Activated CD4-positive, alpha-beta T cell treated with anti-CD3 and anti-CD28 coated beads for 4 hours (primary cell): ENCODE measurements at places on chromosomes 2 and 18.

DNA sequence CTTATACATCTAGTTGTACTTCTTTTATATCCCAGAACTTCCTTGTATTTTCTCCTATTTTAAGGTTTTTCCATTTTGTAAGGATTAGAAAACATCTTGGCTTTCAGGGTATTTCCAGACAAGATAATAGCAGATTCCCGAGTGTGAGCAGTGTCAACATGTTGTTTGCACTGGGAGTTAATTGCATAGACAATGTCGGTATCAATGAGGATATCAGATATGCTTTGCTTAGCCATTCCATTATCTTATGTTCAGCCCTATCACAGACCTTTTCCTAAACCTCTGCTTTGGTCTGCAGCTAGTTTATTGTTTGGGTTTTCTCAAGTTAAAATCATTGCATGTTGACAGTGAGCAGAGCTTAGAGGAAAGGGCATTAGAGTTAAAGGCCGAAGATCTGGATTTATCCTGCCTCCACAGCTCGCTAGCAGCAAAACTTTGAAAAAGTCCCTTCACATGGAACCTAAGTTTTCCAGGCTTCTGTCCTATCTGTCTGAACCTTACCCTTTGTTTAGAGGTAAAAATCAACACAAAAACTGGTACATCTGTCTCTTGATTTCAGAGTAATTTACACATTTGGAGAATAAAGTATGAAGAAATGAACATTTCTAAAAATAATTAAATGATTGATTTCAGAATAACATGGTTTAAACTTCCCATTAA lies 355.4 kb downstream of the KIAA1328 start:
- no peak for DNase-seq

DNA sequence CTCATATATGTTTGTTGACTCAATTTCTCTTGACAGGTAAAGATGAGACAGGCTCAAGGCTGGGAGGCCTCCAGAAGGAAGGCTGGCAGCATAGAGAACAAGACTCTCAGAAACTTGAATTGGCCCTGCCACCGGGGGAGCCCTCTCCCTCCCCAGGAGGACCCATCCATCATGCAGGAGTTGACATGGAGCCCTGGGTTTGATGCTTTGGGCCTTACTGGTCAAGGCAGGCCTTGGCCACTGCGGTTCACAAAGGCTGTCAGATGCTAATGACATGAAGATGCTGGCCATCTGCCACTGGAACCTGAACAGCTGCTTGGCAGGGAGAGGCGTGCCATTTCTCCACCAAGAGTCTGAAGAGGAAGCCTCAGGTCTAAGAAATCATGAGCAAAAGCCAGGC lies 193.6 kb downstream of the MTCL1 start:
- DNase-seq, result no peak

DNA sequence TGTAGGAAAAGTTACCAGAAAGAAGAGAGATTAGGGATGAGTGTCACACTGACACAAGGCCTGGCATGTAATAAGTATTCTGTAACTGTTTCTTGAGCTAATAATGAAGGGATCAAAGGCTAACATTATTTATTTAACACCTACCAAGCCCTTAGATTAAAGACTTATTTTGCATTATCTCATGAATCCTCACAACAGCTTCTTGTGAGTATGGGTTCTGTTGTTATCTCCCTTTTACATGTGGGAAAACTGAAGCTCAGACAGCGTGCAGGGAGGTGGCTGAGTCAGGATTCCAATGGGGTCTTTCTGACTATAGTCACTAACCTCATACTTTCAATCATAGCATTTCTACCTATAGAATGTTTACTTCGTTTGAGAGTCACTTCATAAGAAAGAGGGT lies 79.0 kb upstream of the PROKR1 start:
- DNase-seq, result no peak

GRCh38 chr2:100113990-100114433 lies 28.4 kb downstream of the AFF3 start:
- DNase-seq, result no peak

DNA sequence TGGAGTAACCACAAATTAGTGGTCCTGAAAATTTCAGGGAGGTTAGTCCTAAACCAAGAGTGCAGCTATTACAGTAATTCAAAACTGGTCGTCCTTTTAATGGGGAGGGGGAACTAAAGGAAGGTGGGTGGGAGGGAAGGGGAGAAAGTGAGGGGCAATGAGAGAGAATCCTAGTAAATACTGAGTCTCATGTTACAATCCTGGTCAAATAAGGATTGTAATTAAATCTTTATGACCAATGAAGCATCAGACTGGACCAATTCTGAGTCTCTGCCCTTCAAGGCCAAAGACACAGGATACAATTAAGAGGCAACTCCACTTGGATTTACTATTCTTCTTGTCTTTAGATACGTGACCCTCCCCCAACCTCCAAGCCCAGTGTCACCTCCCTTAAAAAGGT lies 262.9 kb downstream of the BCL11A start:
- no peak for DNase-seq

GRCh38 chr2:199749571-199749970 lies 101.4 kb downstream of the FTCDNL1 start:
- DNase-seq, result no peak

DNA sequence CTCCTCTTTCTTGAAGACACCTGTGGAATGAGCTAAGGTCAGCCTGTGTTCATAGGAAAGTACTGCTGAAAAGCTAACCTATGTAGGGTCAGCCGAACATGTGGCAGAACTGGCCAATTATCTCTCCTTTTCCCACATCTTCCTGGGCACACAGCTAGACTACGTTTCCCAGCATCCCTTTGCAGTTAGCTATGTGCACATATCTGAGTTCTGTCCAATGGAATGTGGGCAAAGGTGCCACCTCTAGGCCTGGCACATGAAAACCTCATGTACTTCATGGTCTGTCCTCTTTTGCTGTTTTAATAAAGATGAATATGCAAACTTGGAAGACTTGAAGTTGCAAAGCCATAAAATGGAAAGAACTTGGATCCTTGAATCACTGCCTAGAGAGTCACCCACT lies 352.6 kb downstream of the TNS1 start:
- DNase-seq, result no peak

DNA sequence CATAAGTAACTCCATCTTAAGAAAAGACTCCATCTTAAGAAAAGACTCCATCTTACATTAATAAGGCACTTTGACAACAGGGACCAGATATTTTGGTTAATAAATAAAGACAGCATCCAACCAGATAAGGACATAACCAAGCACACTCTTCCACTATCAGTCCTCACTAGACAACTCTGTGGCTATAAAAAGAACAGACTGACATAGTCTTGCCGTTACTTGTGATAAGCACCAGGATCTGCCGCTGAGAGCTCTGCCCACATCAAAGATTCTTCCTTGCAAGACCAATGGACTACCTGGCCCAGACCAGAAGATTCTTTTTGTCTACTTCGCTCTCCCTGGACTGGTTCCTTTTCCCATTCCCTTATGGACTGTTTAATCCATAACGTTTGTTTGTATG lies 667.4 kb downstream of the NYAP2 start:
- DNase-seq, result no peak

GRCh38 chr2:164764996-164765395 lies 76.6 kb downstream of the COBLL1 start:
- DNase-seq, result no peak

- DNase-seq, result no peak
Measured at GRCh38 chr2:240146141-240146561, 5.7 kb upstream of the OTOS start.

- DNase-seq, result no peak
Measured at GRCh38 chr2:110707386-110707965, 24.9 kb upstream of the ACOXL start.

GRCh38 chr2:104734937-104735586 lies 118.9 kb upstream of the POU3F3 start:
- DNase-seq, result no peak

DNA sequence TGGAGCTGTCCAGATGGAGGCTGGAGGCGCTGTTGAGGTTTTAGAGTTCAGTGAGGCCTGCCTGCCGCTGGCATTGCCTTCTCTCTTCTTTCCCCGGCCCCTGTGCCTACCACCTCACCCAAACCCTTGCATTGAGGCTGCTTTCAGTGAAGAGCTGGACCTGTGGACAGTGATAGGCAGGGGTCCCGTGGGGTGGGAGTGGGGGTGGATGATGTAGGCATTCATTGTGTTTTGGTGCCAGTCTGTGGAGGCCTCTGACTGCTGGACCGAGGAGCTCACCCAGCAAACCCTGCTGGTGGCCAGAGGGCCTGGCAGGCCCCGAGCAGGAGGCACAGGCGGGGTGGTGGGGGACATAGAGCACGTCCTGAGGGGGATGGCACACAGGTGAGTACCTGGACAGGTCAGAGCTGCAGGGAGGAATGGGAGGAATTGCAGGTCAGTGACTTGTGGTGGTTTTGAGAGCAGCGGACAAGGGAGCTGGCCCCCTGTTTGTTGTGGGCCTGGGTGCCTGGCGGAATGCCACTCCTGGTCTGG lies 35.6 kb downstream of the NGEF start:
- no peak for DNase-seq

GRCh38 chr2:46481198-46482193 lies 2.1 kb downstream of the TMEM247 start:
- DNase-seq, result no peak

DNA sequence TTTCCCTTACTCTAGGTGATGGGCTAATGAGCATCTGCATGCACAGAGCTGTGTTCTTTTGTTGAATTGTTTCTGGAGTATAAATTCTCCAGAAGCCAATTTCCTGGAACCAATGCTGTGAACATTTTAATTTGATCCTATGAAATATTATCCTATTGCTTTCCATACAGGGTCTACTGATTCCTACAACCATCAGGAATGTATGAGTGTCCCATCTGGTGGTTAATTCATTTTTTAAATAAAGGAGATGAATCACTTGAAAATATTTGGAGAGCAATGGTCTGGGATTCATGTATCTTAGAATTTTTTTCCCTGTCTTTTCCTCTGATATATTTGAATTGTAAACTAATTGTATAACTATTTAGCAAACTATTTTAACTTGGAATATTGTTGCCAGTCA lies 14.0 kb downstream of the KIF5C start:
- no peak for DNase-seq

DNA sequence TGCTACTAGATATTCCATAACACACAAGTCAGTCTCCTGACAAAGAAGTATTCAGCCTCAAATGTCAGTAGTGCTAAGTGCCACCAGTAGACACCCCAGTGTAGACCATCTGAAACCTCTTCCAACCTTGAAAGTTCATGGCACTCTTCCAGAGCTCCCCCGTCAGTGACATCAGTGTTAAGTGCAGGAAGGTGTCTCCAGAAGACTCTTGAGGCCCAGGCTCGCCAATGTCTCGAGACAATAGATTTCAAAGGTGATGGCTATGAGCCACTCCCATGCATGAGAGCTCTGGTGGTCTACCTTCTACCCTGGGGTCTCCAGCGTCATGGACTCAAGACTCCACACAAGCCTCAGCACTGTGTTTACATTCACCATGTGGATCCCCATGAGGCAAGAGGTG lies 183.8 kb downstream of the SMAD2 start:
- DNase-seq, result no peak

DNA sequence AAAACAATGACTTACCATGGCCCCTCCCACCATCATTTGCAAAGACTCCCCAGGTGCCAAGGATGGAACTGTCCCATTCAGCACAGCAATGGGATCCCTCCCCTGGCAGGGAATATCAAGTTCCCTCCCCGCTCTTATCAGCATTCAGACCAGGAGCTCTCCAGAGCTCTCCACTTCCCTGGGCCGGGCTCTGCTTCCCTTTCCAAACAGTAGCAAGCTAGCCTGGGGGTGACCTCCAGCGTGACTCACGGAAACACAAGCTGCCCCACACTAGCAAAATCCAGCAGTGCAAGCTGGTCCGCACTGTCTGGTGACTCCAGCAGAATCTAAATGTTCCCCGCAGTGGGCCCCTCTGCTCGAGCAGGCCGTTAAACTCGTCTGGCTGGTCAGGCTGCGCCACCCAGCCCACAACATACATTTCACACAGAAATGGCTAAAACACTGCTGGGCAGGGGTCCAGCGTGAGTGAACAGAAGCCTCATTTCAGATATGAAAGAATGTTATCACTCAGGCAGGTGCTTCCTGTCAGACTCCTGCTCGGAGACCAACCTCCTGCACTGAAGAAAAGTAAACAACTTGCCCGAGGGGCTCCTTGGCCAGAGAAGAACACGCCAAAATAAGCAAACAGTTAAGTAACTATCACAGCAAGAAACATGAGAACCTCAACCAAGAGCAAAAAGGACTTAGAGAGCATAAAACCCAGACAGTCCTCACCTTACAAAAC lies 33.9 kb downstream of the STAT1 start:
- DNase-seq, result no peak

DNA sequence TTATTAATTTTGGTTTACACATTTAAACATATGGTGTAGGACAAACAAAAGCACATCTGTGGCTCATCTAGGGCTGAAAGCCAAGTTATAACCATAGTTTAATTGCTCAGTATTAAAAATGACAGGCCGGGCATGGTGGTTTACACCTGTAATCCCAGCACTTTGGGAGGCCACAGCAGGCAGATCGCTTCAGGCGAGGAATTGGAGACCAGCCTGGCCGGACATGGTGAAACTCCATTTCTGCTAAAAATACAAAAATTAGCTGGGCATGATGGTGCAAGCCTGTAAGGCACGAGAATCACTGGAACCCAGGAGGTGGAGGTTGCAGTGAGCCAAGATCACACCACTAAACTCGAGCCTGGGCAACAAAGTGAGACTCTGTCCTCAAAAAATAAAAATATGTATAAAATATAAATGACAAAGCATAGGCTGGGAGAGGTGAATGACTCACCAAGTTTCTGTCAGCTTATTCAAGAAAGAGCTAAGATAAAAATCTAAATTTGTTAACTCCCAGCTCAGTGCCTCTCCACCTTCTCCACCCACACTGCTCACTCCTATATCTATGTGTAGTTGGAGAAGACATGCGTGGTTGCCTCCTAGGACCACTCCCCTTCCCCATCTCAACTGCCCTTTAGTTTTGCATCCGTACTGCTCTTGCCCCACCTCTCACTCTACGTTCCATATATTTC lies 79.2 kb upstream of the PID1 start:
- DNase-seq, result no peak

- DNase-seq, result no peak
Measured at GRCh38 chr2:239958473-239958765, 66.7 kb downstream of the NDUFA10 start.

GRCh38 chr2:212385241-212385640 lies 153.4 kb downstream of the ERBB4 start:
- no peak for DNase-seq

- no peak for DNase-seq
Measured at GRCh38 chr2:101677658-101678057, 19.8 kb upstream of the MAP4K4 start.

GRCh38 chr2:156343096-156343939 lies 10.8 kb upstream of the NR4A2 start:
- no peak for DNase-seq

GRCh38 chr2:111019381-111019780 lies 101.3 kb upstream of the BCL2L11 start:
- no peak for DNase-seq
